ENCODE measurements at places on chromosomes 2 and 18.
A peak's percentile ranks its signal among the peaks of the same experiment; 100 is the strongest.

GRCh38 chr2:48232351-48232750 is 297.6 kb upstream of the STON1 start:
- H3K27me3 ChIP-seq, result no peaks in the 10 kb centered on the region
- H3K4me1 ChIP-seq, result peaks cover 14% of the 10 kb centered on the region
- H3K36me3 ChIP-seq, result no peaks in the 10 kb centered on the region
- no peak for DNase-seq
- H3K27ac ChIP-seq, result no peak overlapping the region

DNA sequence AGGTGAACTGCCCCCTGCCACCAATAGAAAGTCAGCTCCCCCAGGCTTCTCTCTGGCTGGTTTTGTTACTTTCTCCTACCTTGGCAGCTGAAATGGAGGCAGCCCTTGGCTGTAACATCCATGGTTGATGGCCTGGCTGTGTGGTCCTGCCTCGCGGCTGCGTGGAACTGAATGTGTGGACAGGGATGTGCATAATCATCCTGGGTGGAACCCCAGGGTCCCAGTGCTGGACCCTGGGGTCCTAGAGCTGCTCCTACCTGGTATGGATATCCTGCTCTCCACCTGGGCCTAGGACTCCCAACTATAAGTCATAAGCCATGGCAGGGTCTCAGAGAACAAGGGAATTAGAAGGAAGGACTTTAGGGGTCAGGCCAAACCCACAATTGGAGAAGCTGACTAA is 93.5 kb downstream of the CAPN13 start:
- H3K4me3 ChIP-seq, result no peak overlapping the region
- no peaks in the 10 kb centered on the region for H3K36me3 ChIP-seq
- H3K4me1 ChIP-seq, result no peaks in the 10 kb centered on the region
- no peak for DNase-seq

- no peaks in the 10 kb centered on the region for H3K27me3 ChIP-seq
- H3K4me3 ChIP-seq, result no peak overlapping the region
- no peaks in the 10 kb centered on the region for H3K36me3 ChIP-seq
- no peaks in the 10 kb centered on the region for H3K4me1 ChIP-seq
Observed at GRCh38 chr2:240287011-240287410, 146.6 kb upstream of the OTOS start.

DNA sequence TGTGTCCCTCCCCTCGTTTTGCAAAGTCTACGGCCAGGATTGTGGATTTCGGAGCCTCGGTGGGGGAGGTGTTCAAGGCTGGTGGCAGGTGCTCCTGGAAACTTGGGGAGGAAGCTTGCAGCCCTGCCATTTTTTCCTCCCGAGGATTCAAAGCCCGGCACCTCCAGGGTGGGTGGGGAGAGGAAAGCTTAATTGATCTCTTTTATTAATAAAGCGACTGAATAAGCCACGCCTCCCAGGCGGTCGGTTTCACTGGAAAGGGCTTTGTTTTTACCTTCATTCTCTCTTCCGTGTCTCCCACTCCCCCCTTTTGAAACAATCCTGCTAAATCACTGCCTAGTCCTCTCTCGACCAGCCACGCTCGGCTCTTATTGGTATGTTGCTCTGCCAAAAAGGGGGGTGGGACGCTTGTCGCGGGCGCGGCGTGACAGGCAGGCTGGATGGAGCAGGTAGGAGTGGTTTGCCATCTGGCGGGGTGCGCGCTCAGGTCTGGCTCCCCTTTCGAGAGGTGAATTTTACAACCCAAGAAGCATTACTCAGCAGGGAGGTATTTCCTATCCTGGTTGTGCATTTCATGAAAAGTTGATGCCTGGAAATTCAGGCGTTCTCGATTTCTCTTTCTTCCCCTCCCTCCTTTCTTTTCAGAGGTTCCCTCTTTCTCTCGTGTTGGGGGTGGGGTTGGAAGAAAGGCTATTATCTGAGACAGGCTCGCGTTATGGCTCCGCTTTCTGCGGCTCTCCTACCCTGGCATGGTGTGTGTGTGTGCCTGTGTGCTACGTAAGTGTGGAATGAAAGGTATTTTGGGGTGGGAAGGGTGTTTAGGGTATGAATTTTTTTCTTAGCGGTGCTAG is 1.4 kb downstream of the NEDD4L start:
- H3K36me3 ChIP-seq, result no peaks in the 10 kb centered on the region
- peak overlapping the region; percentile 92 for H3K27ac ChIP-seq
- peaks cover 26% of the 10 kb centered on the region for H3K27me3 ChIP-seq
- H3K4me1 ChIP-seq, result peaks cover 41% of the 10 kb centered on the region
- peak; percentile 82 for DNase-seq

DNA sequence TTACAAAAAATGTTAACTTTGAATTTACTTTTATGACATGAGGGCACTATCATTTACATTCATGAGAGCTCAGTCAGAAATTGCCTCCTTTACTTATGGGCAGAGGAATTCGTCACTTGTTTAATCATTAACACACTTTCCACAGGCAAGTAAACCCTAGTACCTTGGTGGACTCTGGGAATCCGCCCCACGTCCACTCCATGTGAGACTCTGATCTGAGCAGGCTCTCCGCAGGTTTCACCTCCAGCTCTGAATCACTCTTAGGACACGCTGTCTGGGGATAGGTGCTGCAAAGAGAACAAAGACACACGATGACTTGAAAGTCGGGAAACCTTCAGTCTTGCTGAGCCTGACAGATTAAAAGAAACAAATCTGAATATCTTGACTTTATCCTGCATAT is 73.6 kb downstream of the LPIN2 start:
- H3K27me3 ChIP-seq, result no peaks in the 10 kb centered on the region
- H3K36me3 ChIP-seq, result peaks cover 41% of the 10 kb centered on the region
- H3K4me3 ChIP-seq, result no peak overlapping the region
- H3K27ac ChIP-seq, result no peak overlapping the region

- no peaks in the 10 kb centered on the region for H3K36me3 ChIP-seq
- H3K27ac ChIP-seq, result no peak overlapping the region
- peaks cover 4% of the 10 kb centered on the region for H3K4me1 ChIP-seq
- H3K27me3 ChIP-seq, result no peaks in the 10 kb centered on the region
Observed at GRCh38 chr18:23442958-23443357, 10.1 kb upstream of the RIOK3 start.

DNA sequence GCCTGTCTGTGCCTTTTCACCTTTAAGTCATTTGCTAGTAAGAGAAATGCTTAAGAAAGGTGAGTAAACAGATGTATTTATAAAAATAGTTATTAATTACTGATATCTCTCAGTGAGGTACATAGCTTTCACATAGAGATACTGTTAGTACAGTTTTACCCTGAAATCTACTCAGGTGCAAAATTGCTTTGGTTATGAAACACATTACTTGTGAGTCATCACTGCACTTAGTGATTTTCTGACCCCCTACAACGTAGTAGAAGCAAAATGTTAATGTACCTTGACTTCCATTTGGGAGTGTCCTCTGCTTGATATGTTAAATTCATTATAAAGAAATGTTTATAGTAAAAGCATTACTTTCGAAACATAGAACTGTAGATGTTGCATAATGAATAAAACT is 6.5 kb downstream of the GLS start:
- H3K4me1 ChIP-seq, result peaks cover 64% of the 10 kb centered on the region
- no peak for DNase-seq
- no peaks in the 10 kb centered on the region for H3K36me3 ChIP-seq
- no peaks in the 10 kb centered on the region for H3K27me3 ChIP-seq

DNA sequence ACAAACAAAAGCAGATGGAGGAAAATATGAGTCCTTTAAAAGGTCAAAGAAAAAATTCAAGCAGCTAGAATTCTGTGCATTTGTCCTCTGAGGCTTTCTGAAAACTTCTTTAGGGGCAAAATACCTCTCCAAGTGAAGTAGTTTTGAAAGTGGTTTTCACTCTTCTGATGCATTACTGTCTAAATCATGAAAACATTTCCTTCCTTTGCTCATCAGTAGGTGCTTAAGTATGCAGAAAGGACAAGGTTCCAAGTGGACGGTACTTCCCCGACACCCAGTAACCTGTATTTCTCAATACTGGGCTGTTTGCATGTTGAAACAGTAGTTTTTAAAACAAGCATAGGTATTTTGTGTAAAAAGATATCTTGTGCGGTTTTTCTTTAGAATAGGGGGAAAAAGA is 189.1 kb upstream of the ERBB4 start:
- no peak overlapping the region for H3K27ac ChIP-seq
- H3K36me3 ChIP-seq, result no peaks in the 10 kb centered on the region
- no peaks in the 10 kb centered on the region for H3K27me3 ChIP-seq
- DNase-seq, result no peak

DNA sequence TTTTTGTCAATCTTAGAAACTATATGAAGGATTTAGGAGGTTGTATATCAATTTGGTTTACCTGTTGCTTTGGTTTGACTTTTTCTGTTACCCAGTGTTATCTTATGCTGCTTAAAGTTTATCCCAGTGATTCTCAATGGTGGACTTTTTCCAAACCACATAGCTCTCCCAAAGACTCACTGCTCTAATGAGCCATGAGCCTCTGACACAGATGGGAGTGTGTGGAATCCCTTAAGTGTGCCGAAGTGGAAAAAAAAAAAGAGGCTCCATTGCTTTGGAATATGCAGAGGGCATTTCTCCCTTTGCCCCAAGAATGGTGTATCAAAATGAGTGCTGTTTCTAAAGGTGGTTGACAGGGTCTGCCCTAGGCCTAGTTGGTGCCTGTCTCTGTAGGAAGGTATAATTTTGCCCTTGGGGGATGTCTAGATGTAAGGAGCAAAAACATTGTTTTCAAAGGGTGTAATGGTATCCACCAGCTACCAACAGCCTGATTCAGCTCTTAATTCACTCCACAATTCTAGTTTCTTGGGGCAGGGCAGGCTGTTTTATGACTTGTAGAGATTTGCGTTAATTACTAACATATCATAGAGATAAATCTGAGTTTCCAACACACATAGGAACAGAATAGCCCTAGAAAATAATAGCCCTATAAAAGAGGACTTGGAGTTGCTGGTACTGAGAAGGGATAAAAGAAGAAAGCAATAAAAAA is 64.3 kb upstream of the CYP26B1 start:
- no peak for DNase-seq
- no peaks in the 10 kb centered on the region for H3K27me3 ChIP-seq
- no peak overlapping the region for H3K4me3 ChIP-seq
- no peak overlapping the region for H3K27ac ChIP-seq

- peaks cover 30% of the 10 kb centered on the region for H3K4me1 ChIP-seq
- peak overlapping the region; percentile 92 for H3K27ac ChIP-seq
- peak; percentile 81 for DNase-seq
- H3K4me3 ChIP-seq, result peak overlapping the region; percentile 75
- H3K36me3 ChIP-seq, result no peaks in the 10 kb centered on the region
Observed at GRCh38 chr2:241733391-241734207, 831 bp upstream of the D2HGDH start.

DNA sequence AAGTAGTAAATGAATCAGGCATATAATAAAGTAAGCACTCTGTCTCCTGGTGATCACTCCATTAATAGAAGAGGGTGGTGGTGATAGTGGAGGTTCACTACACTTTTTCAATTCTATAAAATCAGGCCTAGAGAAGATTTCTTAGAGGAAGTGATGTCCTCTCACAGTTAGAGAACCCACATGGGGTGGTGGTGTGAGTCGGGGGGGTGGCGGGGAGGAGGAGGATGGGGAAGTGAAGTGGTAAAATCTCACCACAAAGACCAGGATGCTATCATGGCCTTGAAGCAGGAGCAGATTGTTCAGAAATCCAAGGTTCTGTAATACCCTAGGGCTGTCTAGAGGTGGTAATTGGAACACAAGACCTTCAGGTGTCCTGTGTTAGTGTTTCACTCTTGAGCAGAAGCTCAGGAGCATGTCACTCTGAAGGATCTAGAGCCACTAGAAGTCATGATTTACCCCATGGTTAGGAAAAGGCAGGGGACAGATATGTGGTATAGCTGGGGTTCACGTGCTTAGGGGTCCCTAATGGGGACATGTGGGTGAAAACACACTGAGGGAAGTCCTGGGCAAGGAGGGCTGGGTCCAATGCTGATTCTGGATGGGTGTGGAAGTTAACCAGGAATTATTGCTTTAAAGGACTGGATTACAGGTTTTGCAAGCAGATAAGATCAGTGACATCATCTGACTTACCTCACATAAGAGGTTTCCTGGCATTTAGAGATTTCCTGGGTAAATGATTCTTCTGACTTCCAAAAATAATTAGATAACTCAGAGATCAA is 31.0 kb downstream of the RNF125 start:
- DNase-seq, result peak; percentile 89
- H3K4me1 ChIP-seq, result peaks cover 20% of the 10 kb centered on the region
- peak overlapping the region; percentile 69 for H3K27ac ChIP-seq
- peak overlapping the region; percentile 2 for H3K4me3 ChIP-seq
- no peaks in the 10 kb centered on the region for H3K36me3 ChIP-seq

DNA sequence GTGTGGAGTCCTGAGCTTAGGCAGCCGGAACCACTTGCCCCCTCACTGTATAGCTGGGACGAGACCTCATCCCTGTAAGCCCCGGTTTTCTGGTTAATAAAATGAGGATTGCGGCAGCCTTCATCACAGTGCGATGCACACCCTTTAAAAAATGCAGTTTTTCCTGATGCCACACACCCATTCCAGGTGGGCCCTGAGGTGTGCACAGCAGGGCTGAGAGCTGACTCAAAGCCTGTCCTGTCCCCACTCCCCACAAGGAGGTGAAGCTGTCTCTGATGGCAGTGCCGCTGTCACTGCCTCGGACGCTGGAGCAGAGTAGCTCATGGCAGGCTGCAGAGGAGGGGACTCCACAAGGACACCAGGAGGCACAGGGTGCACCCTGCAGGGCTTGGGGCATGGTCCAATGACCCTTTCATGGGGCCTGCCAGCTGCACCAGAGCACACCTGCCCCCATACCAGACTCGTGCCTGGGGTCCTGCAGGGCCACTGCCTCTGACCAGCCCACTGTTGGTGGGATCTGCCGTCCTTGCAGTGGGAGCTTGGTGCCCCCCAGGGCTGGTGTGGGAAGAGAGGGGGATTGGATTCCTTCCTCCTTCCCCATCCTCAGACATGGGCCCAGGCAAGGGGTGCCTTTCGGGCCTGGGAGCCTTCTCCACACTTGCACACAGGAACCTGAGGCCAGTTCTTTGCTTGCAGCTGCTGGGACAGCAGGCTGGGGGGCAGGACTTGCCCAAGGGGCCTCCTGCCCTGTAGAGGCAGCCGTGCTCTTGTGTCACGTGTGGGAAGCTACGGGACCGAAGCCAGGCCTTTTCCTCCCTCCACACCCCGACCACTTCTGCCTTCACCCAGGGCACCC is 22.8 kb downstream of the GPC1 start:
- H3K27ac ChIP-seq, result no peak overlapping the region
- H3K36me3 ChIP-seq, result no peaks in the 10 kb centered on the region
- DNase-seq, result peak; percentile 67
- peaks cover 12% of the 10 kb centered on the region for H3K4me1 ChIP-seq
- H3K27me3 ChIP-seq, result peaks cover 58% of the 10 kb centered on the region

GRCh38 chr2:241776336-241777169 is at the start of gene GAL3ST2:
TSS of gene GAL3ST2 (plus strand) at chr2:241776822. CDS start at chr2:241776956, 134 bp downstream.
- H3K36me3 ChIP-seq, result no peaks in the 10 kb centered on the region
- H3K4me1 ChIP-seq, result peaks cover 13% of the 10 kb centered on the region
- H3K4me3 ChIP-seq, result no peak within 1 kb of the TSS
- H3K27ac ChIP-seq, result no peak within 1 kb of the TSS

GRCh38 chr2:150643114-150643725 is 155.8 kb upstream of the RND3 start:
- no peaks in the 10 kb centered on the region for H3K27me3 ChIP-seq
- no peaks in the 10 kb centered on the region for H3K36me3 ChIP-seq
- H3K4me3 ChIP-seq, result no peak overlapping the region
- DNase-seq, result no peak
- no peaks in the 10 kb centered on the region for H3K4me1 ChIP-seq

Data from spleen (tissue), 13 donors.